NCI-H2107 (cell line): ENCODE measurements at places on chromosomes 2 and 18.

GRCh38 chr18:9428862-9429661 lies 46.3 kb upstream of the RALBP1 start:
- DNase-seq, result no peak

DNA sequence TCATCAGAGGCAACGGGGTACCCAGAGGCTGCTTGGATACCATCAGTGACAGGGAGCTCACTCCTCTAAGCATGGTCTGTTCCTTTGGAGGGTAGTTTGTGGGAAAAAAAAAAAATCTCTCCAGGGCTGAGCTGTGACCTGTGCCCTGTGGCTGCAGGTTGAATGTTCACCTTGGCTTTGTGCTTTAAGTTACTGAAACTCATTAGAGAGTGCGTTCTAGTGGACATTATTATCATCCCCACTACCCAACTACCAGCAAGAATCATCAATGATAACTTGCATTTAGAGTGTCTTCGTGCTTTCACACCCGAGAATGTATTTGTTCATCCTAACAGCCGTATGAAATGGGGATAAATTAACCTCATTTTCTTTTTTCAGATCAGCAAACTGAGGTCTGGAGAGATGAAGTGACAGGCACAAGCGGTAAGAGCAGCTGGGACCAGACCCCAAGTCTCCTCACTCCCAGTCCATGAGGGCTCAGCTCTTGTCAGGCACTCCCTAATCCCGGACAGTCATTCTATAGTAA lies 157.5 kb upstream of the MYCN start:
- DNase-seq, result no peak

GRCh38 chr2:36357847-36358659 lies 2.5 kb downstream of the CRIM1 start:
- no peak for DNase-seq

DNA sequence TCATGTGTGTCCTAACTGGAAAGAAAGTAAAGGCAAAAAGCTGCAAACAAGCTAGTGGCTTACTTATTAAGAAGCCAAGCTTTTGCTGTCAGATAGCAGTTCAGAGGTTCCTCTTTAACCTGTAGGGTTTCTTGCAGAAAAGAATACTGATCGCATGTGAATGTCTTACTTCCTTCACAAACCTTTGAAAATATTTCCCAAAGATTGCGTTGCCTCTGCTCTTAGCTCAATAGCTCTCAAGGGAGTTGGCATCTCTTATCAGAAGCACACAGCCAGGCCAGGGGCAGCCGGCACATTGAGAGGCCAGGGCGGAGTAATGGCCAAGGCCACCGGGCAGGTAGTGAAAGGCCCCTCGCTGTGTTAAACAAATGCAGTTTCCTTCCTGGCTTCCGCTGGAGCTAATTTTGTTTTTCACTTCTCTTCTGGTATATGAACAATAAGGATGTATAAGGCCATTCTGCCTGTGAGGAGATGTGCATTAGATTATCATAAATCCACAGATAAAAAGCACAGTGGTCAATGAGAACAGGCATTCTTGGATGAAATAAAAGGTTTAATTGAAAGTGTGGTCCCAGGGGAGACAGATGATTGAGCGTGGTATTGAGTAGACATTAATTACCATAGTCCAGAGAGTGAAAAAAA lies 542.4 kb upstream of the NRP2 start:
- no peak for DNase-seq

DNA sequence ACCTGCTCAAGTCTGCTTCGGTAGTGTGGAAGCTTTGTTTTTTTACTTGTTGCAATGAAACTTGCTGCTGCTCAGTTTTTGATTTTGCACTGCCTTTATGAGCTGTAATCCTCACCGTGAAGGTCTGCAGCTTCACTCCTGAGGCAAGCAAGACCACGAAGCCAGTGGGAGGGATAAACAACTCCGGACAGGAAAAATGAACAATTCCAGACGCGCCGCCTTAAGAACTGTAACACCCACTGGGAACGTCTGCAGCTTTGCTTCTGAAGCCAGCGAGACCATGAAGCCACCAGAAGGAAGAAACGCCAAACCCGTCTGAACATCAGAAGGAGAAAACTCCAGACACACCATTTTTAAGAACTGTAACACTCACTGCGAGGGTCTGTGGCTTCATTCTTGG lies 245.7 kb upstream of the REG3G start:
- DNase-seq, result no peak

DNA sequence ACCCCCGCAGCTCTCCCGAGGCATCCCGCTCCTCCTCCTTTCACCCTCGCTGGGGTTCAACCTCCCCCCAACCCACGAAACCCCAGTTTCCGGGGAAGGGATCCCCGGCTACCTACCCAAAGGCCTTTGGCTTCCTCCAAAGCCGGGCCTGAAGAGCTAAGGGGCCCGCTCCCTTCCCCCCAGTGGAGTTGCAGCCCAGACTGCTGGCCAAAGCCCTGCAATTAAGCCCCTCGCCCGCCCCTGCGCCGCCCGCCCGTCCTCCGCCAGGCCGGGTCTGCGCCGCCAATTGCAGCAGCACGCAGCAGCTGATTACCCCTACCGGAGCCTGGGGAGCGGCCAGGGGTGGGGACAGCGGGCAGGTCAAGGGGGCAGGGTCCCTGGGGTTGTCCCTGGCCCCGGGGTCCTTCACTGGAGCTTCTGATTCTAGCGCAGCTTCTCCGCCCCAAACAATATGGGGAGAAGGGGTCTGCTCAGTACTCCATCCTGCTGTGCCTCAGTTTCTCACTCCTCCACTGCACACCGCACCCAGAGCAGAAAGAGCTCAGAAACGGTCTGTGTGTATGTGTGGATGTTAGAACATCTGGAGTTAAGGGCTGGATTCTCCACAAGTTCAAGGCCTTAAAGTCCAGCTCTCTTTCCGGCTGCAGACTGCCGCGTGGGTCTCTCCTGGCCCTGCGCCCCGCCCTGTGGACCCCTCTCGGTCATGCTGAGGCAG lies 16.9 kb downstream of the WNT10A start:
- DNase-seq, result no peak

GRCh38 chr2:78568782-78569373 lies 456.6 kb upstream of the REG3G start:
- DNase-seq, result no peak

DNA sequence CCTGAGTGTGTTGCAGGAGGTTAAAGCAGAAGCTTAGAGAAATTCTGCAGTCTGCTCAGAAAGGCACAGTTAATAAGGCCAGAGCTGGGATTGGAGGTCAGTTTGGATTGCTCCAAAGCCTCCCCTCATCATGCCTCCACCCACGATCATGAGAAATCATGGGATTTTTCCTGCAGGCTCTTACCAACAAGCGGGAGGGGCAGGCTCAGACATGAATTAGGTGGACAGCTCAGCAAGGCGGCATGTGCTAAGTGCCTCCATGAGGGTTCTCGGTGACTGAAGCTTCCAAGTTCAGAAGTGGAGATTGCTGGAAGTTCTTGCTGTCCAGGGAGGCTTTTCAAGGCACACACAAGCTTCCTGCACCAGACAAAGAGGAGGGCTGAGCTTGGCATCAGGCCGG lies 163.8 kb downstream of the SETBP1 start:
- no peak for DNase-seq

DNA sequence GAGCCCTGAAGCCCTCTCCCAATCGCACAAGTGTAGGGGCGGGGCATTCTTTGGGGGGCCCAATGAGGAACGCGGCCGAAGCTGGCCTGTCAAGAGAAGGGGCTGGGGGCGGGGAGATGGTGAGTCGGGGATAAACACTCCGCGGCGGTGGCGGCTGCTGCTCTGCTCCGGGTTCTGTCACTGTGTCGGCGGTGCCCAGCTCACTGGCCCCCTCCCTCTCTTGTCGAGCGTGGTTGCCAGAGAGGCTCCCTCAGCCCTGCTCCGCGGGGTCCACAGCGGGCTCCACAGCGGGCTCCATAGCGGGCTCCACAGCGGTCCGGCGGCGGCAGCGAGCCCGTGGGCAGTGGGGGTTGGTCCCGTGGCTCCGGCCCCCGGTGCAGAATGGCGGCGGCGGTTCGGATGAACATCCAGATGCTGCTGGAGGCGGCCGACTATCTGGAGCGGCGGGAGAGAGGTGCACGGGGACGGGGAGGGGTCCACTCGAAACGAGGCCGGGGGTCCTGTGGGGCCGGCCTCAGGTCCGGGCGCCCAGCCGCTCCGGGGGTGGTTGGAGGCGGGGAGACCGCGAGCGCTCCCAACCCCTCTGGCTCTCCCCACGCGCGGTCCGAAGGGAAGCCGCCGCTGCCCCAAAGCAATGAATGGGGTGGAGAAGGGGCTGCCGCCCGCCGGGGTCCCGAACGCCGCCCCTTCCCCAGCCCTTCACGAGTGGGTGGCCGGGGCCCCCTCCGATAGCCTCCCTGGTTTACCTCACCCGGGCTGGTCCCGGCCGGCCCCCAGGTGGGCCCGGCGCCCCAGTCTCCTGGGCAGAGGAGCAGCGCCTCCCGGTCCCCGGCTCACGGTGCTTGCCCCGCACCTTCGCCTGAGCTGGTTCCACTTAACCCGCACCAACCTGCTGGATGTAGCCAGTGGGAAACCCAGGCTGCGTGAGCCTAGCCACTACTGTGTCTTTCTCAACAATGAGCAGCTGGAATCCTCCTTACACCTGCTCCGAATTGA lies at the start of gene MXD1:
Gene MXD1, plus strand, starts transcription at position 160 of the 996 bp plus-strand sequence. Its CDS starts 222 bp downstream, at position 382.
- no peak for DNase-seq

- DNase-seq, result no peak
These were observed 263.8 kb downstream of the LOXHD1 start for GRCh38 chr18:46393230-46393629.

- DNase-seq, result no peak
These were observed 143.5 kb downstream of the TGIF1 start for GRCh38 chr18:3593381-3593903.

GRCh38 chr2:71798266-71799012 lies 345.1 kb downstream of the DYSF start:
- DNase-seq, result no peak

DNA sequence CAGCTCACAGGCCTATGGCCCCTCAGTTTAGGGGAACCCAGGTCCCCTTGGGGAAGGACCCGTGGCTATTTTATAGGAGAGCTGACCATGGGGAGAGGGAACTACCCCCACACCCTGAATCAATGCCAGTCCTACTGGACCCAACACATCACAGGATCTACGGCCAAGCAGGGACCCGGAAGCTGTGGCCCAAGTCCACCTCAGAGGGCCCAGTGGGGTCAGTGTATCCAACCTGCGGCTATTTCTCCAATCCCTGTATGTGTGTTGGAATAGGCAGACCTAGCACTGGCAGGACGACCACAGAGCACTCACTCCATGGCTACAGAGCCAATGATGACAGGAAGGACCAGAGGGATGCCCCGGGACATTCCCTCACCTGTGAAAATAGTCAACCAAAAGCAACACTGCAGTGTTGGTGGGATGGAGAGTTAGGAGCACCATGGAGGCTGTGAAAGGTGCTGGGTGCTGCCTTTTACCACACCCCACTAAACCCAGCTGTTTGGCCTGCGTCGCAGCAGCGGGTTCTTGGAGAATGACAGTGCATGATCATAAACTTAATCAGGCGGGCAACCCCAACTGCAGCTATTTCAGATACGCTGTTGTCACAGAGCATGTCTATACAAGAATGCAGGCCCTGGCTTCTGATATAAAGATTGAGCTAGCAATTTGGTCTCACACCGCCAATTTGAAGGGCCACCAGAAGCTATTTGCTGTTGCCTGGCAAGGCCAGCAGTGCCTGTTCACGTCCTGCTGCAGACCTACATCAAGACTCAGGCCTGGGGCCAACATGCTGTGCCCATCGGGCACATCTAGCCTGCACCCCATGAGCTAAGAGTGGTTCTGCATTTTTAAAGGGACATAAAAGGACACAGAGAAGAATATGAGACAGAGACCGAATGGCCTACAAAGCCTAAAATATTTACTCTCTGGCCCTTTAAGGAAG lies 110.4 kb downstream of the EIPR1 start:
- DNase-seq, result no peak

DNA sequence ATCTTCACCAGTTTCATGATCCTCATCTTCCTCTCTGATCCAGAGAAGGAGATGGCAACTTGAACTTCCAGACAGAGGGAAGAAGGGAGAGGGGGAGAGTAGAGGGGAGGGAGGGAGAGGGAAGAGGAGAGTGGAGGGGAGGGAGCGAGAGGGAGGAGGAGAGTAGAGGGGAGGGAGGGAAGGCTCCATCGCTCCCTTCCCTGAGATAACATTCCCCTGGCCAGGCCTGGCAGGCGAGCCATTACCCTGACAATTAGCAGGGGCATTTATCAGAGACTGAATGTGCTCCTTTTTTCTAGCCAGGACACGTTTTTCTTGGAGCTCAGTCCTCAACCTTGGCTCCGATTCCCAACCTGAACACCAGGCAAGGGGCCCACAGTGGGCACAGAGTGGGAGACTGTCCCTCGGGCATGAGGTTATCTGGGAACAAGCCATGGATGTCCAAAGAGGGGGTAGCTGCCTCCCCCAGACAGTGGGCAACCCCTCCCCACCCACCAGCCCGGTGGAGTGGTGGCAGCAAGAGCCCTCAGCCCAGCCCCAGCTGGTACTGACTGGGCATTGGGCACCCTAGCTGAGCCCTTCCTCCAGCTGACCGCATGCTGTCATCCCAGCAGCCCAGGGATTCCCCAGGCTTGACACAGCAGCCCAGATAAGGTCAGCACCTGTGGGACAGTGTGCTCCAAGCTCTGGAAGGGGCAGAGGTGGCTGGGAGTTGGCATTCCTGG lies 81.8 kb downstream of the TNS1 start:
- no peak for DNase-seq

GRCh38 chr2:177165721-177166711 lies 46.6 kb upstream of the HNRNPA3 start:
- DNase-seq, result no peak

- DNase-seq, result no peak
These were observed 71.1 kb downstream of the ANKRD44 start for GRCh38 chr2:197239434-197239833.

DNA sequence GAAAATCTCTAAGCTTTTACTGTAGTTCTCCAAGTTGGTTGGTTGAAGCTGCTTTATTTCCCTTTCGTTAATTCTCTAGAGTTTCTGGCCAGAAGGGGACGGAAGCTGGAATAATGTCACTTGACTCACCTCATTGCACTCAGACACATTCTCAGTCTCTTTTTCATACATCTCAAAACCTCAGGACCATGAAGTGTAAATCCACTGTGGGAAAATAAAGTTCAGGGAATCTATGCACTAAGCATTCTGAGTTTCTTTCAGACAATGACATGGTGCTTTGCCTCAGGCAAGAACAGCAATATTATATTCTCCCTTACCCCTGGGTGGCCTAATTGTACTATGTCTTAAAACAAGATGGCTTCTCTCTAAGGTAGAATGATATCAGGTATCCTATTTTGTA lies 167.8 kb downstream of the PRPF40A start:
- DNase-seq, result no peak

- DNase-seq, result no peak
These were observed 4.0 kb upstream of the GPR17 start for GRCh38 chr2:127641846-127642507.
